Activated CD4-positive, alpha-beta T cell treated with anti-CD3 and anti-CD28 coated beads for 36 hours (primary cell): ENCODE measurements at places on chromosomes 4 and X. TPM values are rescaled to one million over a fixed set of nuclear protein-coding genes. Genes with fewer than 3 reads are reported as not detected.

Gene AREG
- 0.57 TPM for total RNA-seq

Gene TEX13B
- not detected for total RNA-seq

Gene ZNF157
- 0.79 TPM for total RNA-seq

Gene PAGE1
- total RNA-seq: not detected

- no peak for DNase-seq
Observed at GRCh38 chr4:48493452-48494100, 3.5 kb downstream of the ZAR1 start.

- DNase-seq: no peak
Observed at GRCh38 chrX:10397349-10397748, 223.0 kb downstream of the MID1 start.

GRCh38 chrX:151974336-151975227 lies at the start of gene GABRE:
TSS of gene GABRE (minus strand) at chrX:151974676. CDS start at chrX:151974625, 51 bp downstream.
- DNase-seq: peak; percentile 32

GRCh38 chrX:155632431-155633100 lies 19.8 kb upstream of the TMLHE start:
- peak; percentile 19 for DNase-seq

DNA sequence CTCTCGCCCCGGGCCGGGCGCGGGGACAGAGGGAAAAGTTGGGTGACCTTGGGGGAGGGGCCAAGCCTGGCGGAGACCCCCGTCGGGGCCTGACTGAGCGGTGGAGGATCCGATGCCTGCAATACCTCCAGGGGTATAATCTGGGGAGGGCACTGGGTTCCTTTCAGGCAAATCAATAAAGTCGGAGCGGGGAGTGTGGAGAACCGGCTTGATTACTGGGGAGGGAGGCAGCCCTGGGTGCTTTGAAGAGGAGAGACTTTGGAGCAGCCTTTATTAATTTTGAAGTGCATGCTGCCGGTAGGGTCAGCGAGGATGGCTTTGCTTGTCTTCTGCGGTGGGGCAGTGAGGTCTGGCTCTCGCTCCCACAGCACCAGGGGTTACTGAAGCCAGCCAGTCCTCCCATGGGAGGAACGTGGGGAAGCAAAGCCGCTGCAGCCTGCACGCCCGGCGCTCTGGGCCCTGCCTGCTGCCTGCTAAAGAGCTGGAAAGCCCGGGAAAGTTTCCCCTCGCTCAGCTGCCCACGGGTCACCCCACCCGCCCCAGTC lies 403 bp upstream of the LGI2 start:
- DNase-seq: no peak

DNA sequence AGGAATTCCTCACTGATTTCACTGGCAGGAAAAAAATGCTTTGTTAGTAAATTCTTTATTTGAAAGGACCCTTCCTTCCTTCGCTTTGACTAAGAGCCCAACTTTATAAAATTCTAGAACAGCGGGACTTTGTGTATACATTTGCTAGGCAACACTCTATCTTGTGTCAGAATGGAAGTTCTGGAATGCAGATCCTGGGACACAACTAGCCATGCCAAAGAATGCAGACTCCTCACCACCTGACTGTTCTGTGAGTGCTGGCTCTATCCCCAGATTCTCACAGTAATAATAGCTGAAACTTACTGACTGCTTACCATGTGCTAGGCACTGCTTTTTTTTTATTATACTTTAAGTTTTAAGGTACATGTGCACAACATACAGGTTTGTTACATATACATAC lies 73.3 kb upstream of the ZDHHC15 start:
- no peak for DNase-seq

- DNase-seq: no peak
Observed at GRCh38 chr4:2950221-2950989, 12.8 kb downstream of the NOP14 start.

DNA sequence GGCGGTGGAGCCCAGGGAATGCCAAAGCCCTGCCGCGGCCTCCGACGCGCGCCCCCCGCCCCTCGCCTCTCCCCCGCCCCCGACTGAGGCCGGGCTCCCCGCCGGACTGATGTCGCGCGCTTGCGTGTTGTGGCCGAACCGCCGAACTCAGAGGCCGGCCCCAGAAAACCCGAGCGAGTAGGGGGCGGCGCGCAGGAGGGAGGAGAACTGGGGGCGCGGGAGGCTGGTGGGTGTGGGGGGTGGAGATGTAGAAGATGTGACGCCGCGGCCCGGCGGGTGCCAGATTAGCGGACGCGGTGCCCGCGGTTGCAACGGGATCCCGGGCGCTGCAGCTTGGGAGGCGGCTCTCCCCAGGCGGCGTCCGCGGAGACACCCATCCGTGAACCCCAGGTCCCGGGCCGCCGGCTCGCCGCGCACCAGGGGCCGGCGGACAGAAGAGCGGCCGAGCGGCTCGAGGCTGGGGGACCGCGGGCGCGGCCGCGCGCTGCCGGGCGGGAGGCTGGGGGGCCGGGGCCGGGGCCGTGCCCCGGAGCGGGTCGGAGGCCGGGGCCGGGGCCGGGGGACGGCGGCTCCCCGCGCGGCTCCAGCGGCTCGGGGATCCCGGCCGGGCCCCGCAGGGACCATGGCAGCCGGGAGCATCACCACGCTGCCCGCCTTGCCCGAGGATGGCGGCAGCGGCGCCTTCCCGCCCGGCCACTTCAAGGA lies at the start of gene FGF2:
FGF2 (plus strand) TSS at position 279 of the 705 bp plus-strand sequence; CDS start at position 623, 344 bp downstream.
- DNase-seq: peak; percentile 54

- DNase-seq: no peak
Observed at GRCh38 chrX:88830111-88830510, 83.1 kb downstream of the CPXCR1 start.

- no peak for DNase-seq
Observed at GRCh38 chr4:2276581-2277325, 14.8 kb upstream of the MXD4 start.

- DNase-seq: no peak
Observed at GRCh38 chrX:39063037-39063436, 261.8 kb downstream of the MID1IP1 start.

GRCh38 chr4:169436734-169437133 lies 166.0 kb upstream of the SH3RF1 start:
- no peak for DNase-seq
